Hematopoietic multipotent progenitor cell treated with erythropoietin and hydrocortisone succinate and interleukin-3 and kit ligand, for 17 days (in vitro differentiated cells): ENCODE measurements at places on chromosomes 4 and X.
A peak's percentile ranks its signal among the peaks of the same experiment; 100 is the strongest.

- DNase-seq: no peak
Observed at GRCh38 chr4:150875367-150875766, 139.7 kb downstream of the LRBA start.

DNA sequence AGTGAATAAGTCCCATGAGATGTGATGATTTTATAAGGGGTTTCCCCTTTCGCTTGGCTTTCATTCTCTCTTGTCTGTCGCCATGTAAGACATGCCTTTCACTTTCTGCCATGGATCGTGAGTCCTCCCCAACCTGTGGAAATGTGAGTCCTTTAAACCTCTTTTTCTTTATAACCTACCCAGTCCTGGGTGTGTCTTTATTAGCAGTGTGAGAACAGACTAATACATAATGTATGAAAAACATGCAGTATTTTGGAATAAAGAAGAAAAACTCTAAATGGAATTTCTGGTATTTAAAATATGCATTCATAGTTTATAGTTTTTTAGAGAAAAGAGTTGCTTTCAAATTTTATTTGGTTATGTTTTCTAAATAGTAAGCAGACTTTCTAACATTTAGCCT, 360.7 kb downstream of the PCDH7 start:
- DNase-seq: no peak

- peak; percentile 65 for DNase-seq
Observed at GRCh38 chr4:173013232-173013930, 155.2 kb upstream of the GALNT7 start.

DNA sequence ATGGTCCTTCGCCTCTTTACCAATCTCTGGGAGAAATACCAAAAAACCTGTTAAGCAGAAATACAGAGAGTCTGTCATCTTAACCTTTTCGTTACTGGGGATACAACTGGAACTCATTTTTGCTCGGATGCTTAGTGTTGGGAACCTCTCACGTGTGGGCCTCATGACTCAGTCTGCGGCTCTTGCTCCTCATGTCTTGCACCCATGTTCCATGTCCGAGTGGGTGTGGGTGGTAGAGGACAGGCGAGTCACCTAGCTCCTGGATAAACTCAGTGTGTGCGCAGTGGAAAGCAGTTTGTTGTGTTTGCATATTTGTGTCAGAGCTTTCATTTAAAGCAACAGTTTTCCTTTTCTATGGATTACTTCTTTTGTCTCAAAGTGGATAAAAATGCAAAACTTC, 70.6 kb downstream of the TNIP2 start:
- no peak for DNase-seq

DNA sequence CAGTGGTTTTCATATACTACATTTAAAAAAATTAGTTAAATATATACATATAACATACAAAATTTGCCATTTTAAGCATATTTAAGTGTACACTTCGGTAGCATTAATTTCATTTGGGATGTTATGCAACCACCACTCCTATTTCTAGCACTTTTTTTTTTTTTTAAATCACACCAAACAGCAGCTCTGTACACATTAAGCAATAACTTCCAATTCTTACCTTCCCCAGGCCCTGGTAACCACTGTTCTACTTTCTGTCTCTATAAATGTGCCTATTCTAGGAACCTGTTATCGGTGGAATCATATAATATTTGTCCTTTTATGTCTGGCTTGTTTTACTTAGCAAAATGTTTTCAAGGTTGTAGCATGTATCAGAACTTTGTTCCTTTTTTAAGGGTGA, 39.1 kb downstream of the TMEM164 start:
- DNase-seq: no peak

DNA sequence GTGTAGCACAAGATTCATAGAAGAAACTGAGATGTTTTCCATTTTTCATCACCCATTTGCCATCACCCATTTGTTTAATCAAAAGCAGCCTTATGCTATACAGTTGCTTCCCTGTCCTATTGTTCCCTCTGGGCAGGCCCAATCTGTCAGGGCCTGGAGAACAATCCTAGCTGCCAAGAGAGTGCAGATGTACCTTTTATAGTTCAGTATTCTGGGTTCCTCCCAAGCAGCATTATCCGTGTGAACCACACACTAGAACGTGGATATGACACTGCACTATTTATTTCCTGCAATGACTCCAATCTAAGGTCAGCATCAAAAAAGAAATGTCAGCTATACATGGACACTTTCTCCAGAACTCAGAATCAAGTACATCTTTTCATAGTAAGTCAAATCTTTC, 269.0 kb downstream of the ADGRA3 start:
- no peak for DNase-seq

DNA sequence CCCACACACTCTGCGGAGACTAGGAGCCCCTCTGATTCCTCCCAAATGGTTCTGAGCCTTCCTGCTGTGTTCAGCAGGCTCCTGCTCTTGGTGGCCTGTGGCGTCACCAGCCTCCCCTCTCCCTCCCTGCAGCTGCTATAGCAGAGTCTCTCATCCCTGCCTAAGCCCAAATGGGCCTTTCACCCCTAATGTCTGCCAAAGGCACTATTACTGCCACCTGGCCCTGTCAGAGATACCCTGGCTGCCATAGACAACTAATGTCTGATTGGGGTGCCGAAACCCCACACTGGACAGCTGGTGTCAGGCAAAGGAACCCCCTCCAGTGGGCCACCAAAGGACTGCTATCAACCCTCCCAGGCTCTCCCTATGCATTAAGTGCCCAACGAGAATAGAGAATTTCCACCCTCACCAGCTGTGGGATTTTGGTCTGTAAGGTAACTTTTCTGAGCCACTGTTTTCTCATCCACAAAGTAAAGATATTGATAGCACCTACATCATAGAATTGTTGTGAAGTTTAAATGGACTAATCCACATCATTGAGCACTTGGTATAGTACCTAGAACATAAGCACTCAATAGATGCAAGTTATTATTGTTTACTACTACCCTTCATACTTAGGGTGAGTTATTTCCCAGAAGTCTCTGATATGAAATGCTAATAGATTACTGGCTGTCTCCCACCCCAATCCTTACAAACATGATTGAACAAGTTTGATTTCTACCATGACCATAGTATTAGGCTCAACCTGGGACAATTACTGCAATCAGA, 421.3 kb downstream of the MID1IP1 start:
- no peak for DNase-seq

DNA sequence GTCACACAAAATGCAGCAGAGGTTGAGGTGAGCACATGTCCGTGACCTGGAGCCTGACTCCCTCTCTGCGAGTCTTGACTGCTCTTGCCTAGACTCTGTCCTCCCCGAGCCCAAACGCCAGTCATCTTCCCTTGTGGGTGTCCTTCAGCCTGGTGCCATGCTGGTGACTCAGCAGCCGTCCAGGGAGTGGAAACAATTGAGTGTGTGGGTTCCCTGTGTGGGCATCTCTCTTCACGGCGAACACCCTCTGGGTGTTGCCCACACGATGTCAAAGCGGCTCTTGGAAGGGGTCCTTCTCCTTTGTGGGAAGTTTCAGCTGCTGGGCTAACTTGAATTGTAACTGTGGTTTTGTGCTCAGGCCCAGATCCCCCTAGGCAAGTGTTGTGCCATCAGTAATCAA, 17.5 kb upstream of the MSANTD1 start:
- no peak for DNase-seq

DNA sequence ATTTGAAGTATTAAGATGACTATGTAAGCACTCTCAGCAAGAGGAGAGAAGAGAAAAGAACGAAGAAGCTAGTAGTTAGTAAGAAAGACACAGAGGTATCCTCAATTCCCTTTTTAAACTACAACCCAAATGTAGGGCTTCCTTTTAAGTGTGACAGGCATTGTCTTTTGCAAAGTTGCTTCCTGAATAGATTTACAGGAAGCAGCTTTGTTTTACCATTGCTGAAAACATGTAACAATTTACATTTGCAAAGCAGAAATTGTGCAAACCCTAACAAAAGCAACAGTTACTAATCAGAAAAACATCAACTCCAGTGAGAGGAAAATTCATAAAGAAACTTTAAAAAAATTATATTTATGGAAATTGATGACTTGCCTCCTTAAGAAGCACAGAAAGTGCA, 96.4 kb downstream of the FAM13A start:
- no peak for DNase-seq

- no peak for DNase-seq
Observed at GRCh38 chr4:186948361-186949242, 224.9 kb upstream of the FAT1 start.

GRCh38 chrX:120672841-120673530, 43.1 kb upstream of the C1GALT1C1 start:
- DNase-seq: no peak

DNA sequence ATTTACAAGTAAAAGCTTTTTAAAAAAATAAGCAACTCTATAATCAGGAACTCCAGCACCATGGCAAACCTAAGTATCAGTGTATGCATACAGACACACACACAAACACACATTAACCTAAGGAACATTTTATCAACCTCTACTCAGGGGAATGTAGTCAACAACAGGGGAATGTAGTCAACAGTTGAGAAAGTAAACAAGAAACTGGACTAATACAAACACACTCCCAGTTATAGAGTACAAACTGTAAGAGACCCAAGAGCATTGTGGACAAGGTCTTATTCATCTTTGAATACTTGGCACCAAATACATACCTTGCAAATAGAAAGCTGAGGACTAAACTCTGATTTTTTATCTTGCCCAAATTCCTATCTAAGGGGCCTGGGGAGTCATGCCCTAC, 36.2 kb downstream of the PAPSS1 start:
- no peak for DNase-seq

DNA sequence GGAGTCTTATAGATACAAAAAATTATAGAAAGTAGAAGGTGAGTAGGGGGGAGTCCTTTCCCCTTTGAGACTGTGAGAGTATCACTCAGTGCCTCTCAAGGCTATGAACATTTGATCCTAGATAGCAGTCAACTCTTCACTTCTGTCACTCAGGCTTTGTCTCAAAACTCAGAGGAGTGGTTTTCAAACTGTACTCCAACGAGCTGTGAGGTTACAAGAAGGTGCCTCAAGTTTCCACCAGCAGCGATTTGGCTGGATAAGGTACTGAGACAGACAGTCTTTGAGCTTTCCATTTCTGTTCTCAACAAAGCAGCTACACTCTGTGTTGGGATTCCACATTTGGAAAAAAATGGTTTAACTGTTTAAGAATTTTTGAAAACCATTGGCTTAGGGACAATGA, 48.0 kb upstream of the NDST3 start:
- DNase-seq: no peak

DNA sequence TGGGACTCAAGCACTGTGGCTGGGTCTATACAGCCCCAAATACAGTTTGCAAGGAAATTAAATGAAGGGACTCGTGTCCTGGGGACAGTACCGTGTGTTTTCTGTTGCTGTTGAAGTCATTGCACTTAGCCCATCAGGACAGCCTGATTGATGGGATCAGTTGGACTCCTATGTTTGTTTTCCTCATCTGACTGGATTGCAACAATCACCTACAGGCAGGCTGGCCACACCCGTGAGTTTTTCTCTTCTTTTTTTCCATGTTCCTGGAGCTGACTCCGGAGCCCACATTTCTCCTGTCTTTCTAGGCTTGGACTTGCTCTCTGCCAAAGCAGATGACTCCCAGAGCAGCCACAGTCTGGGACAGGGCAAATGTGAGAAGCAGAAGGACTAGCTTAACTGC, 38.1 kb downstream of the RTL9 start:
- peak; percentile 4 for DNase-seq

DNA sequence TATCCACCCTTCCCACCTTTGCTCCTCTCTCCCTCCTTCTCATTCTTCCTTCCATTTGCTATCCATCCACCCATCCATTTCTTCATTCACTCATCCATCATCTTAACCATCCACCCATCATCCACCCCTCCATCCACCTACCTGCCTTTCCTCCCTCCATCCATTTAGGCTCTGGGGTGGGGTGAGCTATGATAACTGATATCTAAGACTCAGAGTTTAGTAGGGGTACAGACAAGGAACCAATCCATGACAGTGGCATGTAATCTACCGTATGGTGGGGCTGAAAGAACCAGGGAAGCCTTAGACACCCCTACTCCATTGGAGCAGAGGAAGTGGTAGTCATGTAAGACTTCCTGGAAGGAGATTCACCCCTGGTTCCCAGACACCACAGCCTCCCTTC, 23.2 kb downstream of the PSAPL1 start:
- DNase-seq: no peak

DNA sequence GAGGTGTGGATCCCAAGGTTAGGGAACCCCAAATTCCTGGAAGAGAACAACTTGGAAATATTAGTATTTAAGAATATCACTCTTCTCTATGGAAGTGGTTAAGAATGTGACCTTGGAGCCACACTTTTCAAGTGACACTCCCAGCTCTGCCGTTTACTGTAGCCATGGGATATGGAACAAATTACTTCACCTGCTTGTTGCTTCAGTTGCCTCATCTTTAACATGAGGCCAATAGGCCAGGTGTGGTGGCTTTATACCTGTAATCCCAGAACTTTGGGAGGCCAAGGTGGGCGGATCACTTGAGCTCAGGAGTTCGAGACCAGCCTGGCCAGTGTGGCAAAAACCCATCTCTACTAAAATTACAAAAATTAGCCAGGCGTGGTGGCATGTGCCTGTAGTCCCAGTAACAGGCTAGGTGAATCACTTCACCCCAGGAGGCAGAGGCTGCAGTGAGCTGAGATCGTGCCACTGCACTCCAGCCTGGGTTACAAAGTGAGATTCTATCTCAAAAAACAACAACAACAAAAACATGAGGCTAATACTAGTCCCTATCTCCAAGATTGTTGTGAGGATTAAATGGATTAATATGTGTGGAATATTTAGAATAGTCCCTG, 13.0 kb downstream of the IL13RA1 start:
- DNase-seq: no peak

- no peak for DNase-seq
Observed at GRCh38 chr4:7828793-7829301, 110.8 kb downstream of the AFAP1 start.

- no peak for DNase-seq
Observed at GRCh38 chr4:17578482-17578891, 1.5 kb downstream of the LAP3 start.

DNA sequence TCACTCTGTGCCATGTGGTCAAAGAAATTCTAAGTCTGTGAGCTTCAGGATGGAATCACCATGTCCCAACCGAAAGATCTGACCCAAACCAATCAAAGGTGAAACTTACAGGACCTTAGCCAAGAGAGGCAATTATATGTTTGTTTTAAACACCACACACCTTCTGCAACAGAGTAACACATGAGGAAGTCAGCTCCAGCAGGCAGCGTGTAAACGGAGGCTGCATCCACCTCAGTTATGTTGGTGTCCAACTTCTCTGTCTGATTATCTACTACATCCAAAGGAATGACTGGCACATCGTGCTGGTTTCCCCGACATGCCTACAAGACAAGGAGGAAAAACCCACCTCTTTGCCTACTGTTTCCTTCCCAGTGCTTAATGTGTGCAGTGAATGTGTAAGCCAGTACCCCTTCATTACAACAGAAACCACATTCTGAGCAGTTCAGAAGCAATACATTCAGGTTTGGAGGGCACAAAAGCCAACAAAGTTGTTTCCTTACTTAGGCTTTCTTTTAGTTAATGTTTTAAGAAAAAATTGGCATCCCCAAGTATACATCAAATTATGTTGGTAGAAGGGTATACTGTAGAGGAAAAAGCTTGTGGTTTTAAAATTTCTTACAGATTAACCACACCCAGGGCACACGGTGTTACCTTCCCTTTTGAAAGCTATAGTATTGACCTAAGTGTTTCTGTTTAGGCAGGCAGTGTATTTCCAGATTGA, 12.4 kb downstream of the CASP6 start:
- no peak for DNase-seq
